Lower leg skin (tissue), 4 donors: ENCODE measurements at places on chromosomes 3 and 15.
A peak's percentile ranks its signal among the peaks of the same experiment; 100 is the strongest.

DNA sequence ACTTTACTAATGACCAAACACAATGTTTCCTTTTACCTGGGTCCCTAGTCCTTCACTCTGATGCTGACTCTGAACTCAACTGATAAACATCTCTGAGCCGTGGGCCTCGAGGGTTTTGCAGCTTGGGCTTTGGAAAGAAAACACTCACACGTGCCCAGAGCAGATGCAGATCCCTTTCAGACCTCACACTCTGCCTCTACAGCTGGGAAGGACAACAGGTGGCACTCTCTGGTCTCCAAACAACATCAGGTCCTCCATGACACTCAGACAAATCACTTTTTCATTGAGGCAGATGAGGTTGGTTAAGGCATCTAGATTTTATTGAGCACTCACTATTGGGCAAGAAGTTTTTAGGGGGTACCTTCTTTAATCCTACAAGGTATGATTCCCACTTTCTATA, 64.7 kb upstream of the NTRK3 start:
- no peak for DNase-seq

DNA sequence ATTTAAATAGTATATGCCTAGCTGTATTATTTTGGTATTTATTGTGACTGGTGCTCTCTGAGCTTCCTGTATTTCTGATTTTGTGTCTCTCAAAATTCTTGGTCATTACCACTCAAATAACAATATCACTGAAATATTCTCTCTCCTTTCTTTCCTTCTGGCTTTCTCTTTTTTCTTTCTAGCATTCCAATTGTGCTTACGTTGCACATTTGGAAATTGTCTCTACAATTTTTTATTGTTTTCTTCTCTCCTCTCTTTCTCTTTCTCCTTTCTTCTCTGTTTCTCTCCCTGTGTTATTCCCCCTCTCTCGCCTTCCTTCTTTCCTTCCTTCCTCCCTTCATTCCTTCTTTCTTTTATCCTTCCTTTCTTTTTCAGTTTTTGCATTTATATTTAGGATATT, 89.6 kb upstream of the MCTP2 start:
- DNase-seq, result no peak

DNA sequence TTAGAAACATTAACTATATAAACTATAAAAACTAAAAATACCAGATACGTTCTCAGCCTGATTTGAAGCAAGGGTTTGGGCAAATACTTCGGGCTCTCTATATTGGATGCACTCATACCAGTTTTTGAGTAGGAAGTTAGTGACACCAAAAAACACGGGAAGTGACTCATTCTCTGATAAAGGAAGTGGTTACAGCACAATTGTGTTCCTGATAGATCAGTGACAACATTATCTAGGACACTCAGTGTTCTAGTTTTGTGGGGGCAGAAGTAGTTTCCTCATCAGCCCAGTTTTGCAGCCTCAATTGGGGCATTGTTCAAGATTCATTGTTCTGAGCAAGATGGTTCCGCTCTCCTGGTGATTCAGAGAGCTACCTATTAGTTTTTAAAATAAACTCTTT, 469.6 kb upstream of the DPPA4 start:
- no peak for DNase-seq

DNA sequence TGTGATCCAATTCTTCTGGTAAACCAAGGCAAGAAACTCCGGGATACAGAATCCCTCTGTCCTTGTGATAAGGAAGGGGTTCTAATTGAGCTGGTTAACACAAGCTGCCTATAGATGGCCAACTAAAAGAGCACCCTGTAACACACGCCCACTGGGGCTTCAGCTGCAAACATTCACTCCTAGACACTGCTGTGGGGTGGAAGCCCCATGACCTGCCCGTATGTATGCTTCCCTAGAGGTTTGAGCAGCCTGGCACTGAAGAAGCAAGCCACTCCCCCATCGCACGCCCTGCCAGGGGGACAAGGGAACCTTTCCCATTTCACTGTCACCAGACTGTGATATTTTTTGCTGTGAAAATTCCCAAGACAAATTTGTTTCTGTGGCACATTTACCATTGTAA, 516.9 kb upstream of the GOLIM4 start:
- DNase-seq, result no peak

- DNase-seq, result no peak
Observed at GRCh38 chr15:95449230-95449628, 881.3 kb upstream of the NR2F2 start.

- no peak for DNase-seq
Observed at GRCh38 chr15:66491846-66492245, 5.7 kb downstream of the SNAPC5 start.

DNA sequence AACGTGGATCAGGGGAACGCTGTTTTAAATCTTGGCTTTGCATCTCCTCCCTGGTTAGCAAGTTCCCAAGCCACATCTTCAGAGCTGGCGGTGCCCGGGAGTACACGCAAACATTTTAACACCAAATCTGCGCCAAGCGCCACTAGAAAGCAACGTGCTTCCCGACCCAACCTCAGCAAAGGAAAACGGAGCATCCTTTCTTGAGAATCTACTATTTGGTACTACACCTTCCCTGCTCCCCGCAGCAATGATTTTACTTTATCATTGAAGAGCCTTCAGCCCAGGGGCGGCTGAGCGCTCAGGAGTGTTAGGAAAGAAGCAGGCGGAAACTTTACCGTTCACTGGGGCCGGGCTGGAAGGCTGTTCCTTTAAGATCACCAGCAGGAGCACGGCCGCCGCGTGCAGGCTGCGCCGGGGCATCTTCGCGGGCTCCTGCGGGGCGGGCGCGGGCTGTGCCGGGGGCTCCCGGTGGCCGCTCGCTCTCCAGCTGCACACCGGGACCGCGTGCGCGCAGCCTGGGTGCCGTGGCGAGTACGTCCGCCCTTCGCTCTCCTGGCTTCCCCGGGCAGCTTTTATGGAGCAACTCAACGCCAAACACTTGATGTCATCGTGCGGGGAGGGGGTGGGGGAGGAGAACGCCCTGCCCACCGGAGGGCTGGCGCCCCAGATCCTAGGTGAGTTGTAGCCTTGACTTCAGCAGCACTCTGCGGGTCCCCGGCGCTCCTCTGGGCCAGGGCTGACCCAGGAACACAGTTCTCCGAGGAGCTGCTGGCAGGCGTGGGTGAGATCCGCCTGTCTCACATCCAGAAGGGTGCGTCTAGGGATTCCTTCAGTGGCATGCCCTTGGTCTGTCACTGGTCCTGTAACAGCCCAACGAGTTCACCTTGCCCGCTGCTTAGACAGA, at the start of gene CA12:
Gene CA12, minus strand, starts transcription at position 546 of the 904 bp plus-strand sequence. Its CDS starts 126 bp downstream, at position 420.
- DNase-seq, result peak; percentile 90

DNA sequence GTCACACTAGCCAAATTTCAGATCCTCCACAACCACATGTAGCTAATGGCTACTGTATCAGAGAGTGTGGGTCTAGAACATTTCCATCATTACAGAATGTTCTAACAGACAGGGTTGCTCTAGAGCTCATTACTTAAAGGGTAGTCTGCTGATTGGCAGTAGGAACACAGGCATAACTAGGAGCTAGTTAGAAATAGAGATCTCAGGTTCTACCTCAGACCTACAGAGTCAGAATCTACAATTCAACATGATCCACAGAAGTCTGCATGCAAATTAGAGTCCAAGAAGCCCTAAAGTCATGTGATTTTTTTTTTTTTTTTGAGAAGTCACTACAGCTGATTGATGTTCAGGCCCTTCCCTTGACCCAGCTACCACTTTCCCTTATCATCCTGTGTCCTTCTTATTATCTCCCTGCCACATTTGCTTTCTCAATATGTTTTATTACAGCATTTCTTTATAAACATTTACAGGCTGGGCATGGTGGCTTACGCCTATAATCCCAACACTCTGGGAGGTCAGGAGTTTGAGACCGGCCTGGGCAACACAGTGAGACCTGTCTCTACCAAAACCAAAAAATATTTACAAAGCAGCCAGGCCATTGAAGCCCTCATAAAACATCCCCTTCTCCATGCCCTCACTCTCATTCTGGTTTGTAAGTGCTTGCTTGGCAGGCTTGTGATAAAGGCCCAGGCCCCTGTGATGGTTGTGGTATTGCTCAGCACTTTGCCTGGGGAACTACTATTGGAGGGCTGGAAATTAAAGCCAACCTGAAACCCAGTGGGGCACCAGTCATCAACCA, 3.8 kb upstream of the ABHD5 start:
- no peak for DNase-seq

GRCh38 chr3:29486096-29486495, 205.2 kb downstream of the RBMS3 start:
- DNase-seq, result no peak

DNA sequence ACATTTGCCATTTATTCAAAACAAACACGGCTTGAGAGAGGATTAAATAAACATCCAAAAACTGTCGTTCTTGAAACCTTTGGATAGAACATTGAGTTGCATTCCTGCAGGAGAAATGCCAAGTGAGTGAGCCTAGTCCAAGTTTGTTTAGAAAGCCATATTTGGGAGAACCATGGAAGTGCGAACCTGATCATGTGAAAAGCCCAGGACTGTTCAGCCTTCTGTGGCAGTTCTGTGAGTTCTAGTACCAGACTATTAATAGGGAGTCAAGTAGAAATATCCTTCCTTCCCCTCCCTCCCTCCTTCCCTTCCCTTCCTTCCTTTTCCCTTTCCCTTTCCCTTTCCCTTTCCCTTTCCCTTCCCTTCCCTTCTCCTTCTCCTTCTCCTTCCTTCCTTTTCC, 470.4 kb downstream of the LPP start:
- DNase-seq, result peak; percentile 87

- no peak for DNase-seq
Observed at GRCh38 chr3:108528459-108529252, 18.3 kb upstream of the MYH15 start.

DNA sequence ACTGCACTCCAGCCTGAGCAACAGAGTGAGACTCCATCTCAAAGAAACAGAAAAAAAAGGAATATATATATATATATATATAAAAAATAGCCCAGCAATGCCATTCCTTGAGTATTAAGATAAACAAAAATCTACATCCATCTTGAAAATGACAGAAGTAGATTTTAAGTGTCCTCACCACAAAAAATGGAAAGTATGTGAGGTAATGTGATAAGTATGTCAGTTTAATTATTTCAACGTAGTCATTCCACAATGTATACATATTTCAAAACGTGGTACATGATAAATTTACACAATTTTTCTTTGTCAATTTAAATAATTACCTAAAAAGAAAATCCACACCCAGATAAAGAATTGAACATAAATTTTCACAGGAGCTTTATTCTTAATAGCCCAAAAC, 54.9 kb downstream of the HCN4 start:
- no peak for DNase-seq

DNA sequence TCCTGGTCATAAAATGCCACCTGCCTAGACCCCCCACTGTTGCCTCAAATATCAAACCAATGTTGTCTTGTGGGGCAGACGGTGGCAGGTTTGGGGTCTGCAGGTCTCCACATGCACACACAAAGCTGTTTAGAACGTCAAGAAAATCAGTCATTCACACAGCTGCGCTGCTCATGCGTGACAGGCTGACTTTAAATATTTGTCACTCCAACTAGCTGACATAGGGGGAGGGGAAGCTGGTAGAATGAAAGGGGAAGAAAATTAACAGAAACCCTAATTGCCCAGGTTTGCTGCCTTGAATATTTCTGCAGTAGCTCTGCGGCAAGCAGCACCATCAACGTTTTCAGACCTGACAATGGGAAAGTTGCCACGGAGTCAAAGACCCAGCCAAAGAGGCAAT, 201.8 kb downstream of the ABHD5 start:
- no peak for DNase-seq

GRCh38 chr15:41333026-41333562, 413 bp downstream of the NUSAP1 start:
- DNase-seq, result no peak

- DNase-seq, result no peak
Observed at GRCh38 chr3:156836701-156837100, 10.5 kb downstream of the LEKR1 start.

- no peak for DNase-seq
Observed at GRCh38 chr3:119318876-119319275, 24.7 kb downstream of the ARHGAP31 start.

DNA sequence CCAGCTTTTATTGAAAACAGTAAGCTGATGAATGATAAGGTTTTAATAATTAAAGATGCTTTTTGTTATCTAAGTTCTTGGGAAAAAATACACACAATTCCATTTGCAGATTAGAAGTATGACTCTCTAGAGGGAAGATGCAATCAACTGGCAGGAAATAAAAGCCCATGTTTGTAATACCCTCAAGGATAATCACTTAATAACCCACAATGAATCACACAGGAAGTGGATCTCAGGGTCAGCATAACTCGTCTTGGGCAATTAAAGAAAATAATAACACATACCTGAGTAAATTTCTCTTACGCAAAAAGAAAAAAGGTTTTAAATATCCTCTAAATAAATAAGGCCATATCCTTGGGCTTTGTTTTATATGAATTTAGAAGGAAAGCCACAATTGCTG, 9.4 kb upstream of the EID1 start:
- DNase-seq, result no peak

GRCh38 chr3:48400824-48401433, 28.9 kb downstream of the FBXW12 start:
- peak; percentile 59 for DNase-seq
